ENCODE measurements at places on chromosomes 5 and 9.

DNA sequence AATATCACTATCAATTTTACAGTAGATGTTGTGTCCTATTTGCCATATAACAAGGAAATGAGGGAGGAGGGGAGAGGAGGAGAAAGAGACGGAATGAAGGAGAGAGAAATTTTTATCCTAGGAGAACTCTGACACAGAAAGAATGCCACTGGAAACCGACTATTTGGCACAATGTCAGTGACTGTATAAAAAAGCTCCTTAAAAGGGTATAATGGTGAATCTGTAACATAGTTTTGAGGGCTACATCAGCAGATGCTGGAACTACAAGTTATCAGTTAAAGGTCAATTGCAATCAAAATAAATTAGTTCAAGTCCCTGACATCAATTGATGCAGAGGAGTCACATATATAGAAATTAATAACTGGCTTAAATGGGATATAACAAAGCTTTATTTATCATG, 5.7 kb downstream of the EDIL3 start:
- no peak for DNase-seq

DNA sequence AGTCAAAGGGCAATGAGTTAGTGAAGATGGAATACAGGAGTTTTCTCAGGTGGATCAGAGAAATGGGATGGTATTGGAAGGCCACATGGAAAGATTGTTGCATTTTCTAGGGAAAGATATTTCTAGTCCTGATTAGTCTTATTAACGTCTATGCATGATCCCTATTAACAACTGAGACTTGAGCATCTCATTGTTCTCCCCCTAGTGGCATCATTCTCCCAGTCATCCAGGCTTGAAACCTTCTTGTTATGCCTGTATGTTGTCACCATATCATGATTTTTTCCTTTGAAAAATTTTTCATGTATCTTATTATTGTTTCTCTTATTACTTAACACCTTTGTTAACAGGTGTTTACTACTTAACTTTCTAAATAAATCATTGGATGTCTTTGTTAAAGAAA, 34.4 kb downstream of the KIF2A start:
- no peak for DNase-seq

GRCh38 chr5:66362046-66362445, 217.9 kb downstream of the SREK1 start:
- DNase-seq = no peak

DNA sequence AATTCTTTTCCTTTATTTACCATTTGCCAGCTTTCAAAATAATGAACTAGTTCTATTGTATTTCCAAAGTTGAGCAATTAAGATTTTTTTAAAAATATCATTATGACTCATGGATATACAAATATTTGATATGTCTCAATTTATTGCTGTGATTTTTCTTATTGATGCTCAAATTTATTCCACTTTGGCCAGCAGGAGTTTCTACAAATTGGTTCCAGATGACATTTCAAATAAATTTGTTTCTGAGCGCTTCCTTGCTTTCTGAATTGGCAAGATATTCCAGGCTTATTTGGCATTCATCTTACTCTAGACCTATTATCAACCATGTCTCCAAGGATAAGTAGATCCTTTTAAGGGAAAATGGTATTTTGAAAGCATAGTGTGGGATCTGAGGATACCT, 58.5 kb upstream of the TJP2 start:
- DNase-seq = no peak

GRCh38 chr9:93133681-93134014, 403 bp downstream of the NINJ1 start:
- peak; percentile 71 for DNase-seq

DNA sequence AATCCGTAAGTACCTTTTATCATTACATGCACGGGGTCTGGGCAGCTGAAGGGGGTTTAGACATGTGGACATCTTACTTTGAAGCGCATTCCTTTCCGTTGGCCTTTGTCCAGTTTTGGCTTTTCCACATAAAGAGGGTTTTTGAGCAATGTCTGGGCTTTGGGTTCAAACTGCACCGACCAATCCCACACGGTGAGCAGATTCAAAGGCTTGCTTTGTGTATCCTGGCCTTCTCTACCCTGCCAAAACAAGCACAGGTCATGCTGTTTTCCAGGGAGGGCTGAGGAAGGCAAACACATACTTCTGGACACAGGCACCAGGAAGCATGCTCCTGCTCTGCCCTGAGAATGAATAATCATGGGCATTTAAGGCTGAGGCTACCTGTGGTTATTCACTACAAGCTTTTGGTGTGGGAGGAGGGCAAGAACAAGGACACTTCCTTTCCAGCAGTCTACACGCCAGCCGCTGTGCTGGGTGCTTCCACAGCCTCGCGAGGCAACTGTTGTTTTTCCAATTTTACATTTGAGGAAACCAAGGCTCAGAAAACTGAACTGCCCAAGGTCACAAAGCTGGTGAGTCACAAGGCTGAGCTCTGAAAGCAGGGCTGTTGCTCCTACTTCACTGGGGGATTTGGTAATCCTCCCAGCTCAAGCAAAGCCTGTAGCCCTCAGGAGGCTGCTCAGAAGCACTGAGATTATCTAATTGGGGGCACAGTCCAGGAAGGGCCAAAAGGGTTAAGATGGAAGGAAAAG, 59.8 kb upstream of the GOLPH3 start:
- DNase-seq = no peak

GRCh38 chr5:79517601-79518000, 3.7 kb upstream of the HOMER1 start:
- no peak for DNase-seq

- no peak for DNase-seq
Observed at GRCh38 chr5:138186002-138186447, 7.1 kb downstream of the KIF20A start.
